Liver (tissue), 10 donors: ENCODE measurements at places on chromosomes 2 and 18. TPM values are rescaled to one million over a fixed set of nuclear protein-coding genes. Genes with fewer than 3 reads are reported as not detected.

DNA sequence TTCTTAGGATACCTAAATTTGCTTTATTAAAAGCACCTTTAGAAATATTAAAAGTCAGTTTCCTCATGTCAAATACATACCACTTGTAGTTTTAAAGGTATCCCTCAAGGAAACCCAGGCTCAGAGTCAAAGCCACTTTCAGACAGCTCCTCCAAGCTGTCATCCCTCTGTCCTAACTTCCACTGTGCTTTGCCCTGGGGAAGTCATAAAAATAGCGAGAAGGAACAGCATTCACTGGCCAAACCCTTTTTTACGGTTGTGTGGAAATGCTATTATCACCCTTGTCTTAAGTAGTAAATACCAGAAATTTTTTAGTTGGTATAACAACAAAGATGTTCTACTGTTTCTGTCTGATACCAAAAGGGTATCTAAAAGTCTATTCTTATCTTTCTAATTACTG lies 680.5 kb downstream of the ZEB2 start:
- DNase-seq = no peak

GRCh38 chr2:63853527-63854310 lies 12.0 kb downstream of the UGP2 start:
- no peak for DNase-seq

- no peak for DNase-seq
These were observed 116.8 kb upstream of the SPRED2 start for GRCh38 chr2:65549257-65549627.

The CFC1 gene
- not detected for polyA plus RNA-seq

The CRYGD gene
- polyA plus RNA-seq = not detected
